ENCODE measurements at places on chromosomes 12 and 14.
A peak's percentile ranks its signal among the peaks of the same experiment; 100 is the strongest.

- DNase-seq, result no peak
These were observed 52.9 kb upstream of the CCND2 start for GRCh38 chr12:4220536-4221257.

DNA sequence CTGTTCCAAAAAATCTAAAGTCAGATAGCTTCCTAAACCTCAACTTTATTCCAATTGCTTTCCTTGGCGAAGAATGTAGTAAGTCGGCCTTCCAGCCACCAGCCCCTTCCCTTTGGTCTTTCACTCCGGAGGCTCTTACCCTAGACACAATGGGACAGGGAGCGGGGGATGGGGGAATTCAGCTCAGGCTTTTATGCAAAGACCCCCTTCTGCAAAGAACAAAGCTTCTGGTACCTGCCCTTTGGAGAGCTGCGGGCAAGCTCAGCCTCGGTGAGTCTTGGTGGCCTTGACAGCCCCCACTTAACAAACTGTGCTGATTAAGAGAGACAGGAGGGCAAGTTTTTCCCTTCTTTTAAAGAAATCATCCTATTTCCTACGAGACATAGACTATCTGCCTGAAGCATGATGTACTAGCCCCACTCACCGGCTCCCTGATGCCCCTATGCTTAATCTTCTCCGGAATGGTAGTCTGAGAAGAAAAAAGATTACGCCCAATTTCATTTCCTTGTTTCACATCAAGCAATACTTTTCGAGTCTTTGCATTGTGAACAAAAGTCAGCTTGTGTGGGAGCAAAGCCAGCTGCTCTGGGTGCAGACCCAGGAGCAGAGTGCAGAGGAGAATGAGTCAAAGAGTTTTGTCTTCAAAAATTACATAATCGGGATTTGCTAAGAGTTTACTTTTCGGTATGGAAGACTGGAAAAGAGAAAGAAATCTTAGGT is 1.5 kb upstream of the NANOG start:
- no peak for DNase-seq

DNA sequence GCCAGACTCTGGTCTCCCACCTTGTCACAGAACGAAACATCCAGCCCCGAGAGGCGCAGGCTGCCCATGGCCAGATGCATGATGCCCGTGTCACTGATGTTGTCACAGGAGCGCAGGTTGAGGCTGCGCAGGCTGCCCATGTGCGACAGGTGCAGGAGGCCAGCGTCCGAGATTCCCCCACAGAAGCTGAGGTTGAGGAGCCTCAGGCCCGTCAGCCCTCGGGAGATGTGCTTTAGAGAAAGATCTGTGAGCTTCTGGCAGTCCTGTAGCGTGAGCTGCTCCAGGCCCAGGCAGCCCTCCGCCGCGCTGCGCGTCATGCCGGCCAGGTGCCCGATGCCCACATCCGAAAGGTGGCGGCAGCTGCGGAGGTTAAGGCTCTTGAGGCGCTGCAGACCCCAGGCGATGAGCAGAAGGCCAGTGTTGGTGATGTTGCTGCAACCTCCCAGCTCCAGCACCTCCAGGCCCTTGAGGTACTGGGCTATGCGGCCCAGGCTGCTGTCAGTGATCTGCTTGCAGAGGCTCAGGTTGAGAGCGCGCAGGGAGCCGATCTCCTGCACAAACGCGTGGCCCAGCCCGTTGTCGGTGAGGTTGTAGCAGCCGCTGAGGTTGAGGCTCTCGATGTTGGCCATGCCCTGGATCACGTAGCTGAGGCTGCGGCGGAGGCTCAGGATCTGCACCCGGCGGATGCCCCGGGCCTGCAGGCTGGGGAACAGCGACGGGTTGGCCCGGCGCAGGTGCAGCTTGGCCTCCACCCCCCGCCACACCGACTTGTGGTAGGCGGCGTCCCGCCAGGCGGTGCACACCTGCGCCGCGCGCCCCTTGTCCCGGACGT is 991 bp downstream of the FBXL14 start:
- DNase-seq, result peak; percentile 39

DNA sequence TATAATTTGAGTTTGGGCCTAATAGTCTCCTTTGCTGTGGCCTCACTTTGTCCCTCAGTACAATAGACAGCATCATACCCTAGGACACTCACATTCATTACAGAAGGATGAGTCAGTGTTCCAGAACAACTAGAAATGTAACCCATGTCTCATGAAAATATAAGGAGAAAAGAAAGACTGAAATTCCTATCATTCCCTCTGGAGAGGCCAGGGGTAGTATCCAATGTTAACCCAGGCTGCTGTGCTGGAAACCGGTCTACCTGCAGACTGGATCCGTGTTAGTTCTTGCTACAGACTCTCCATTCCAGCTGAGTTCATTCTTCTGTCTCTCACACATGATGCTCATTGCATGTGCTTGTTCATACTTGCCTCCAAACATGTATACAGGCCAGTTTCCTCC is 75.8 kb upstream of the HOXC13 start:
- no peak for DNase-seq

GRCh38 chr12:129949651-129950050 is 45.8 kb upstream of the TMEM132D start:
- DNase-seq, result peak; percentile 29

DNA sequence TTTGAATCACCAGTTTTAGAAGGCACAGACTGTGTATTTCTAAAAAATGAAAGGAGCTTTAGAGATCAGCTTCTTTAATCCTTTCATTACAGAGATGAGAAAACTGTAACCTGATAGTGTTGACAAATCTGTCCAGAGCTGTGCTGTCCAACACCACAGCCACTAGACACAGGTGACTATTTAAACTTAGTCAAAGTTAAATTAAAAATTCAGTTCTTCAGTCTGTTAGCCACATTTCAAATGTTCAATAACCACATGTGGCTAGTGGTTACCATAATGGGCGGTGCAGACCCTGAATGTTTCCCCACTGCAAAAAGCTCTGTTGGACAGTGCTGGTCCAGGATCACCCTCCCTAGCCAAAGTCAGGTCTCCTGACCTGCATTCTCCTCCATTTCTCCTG is 21.6 kb downstream of the DAD1 start:
- DNase-seq, result no peak

- no peak for DNase-seq
These were observed 257.8 kb upstream of the BTG1 start for GRCh38 chr12:92403210-92404175.

DNA sequence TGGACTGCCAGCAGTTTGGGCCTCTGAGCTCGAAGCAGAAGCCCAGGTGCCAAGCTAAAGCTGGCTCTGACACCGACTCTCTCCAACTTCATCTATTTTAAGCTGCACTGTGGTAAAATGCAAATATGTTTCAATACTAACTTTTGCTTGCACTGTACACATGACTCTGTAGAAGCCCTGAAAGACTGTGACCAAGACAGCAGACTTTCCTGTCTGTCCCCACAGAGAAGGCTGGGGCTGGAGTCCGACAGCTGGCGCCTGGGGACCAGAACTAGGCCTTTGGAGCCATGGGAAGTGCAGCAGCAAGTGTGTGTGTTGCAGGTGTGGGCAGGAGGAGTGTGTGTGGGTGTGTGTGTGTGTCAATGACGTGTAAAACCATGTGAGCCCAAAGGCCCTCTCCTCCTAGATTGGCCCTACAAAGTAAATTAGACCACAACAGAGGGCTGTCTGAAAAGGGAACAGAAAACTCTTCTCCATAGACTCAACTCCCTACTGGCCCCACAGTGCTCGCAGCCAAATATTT is 16.4 kb upstream of the RAB35 start:
- no peak for DNase-seq

GRCh38 chr12:31522607-31523006 is 68.3 kb downstream of the DENND5B start:
- no peak for DNase-seq

- DNase-seq, result no peak
These were observed 35.3 kb downstream of the TRAFD1 start for GRCh38 chr12:112160611-112161010.
